NCI-H524 (cell line): ENCODE measurements at places on chromosomes 1 and 21.

DNA sequence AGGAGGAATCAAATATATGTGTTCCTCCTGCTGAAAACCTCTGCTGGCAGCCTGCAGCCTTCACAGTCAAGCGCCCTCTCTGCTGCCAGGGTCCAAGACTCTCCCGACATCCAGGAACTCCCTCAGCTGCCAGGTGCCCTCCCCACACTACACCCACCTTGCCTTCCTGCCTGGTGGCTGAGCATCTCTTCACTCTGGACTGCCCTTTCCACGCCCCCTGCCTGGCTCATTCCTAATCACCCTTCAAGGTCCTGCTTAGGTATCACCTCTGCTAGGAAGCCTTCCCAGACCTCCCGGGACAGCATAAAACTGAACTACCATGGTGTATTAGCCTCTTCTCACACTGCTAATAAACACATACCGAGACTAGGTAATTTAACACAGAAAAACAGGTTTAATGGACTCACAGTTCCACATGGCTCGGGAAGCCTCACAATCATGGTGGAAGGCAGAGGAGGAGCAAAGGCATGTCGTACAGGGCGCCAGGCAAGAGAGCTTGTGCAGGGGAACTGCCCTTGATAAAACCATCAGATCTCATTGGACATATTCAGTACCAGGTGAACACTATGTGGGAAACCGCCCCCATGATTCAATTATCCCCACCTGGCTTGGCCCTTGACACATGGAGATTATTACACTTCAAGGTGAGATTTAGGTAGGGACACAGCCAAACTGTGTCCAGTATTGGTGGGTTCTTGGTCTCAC lies 15.3 kb downstream of the LDLRAD1 start:
- no peak for DNase-seq

- DNase-seq, result no peak
Measured at GRCh38 chr1:80056179-80056578, 1049.6 kb upstream of the ADGRL4 start.

- peak; percentile 96 for DNase-seq
Measured at GRCh38 chr1:185483664-185484450, 166.8 kb upstream of the IVNS1ABP start.

DNA sequence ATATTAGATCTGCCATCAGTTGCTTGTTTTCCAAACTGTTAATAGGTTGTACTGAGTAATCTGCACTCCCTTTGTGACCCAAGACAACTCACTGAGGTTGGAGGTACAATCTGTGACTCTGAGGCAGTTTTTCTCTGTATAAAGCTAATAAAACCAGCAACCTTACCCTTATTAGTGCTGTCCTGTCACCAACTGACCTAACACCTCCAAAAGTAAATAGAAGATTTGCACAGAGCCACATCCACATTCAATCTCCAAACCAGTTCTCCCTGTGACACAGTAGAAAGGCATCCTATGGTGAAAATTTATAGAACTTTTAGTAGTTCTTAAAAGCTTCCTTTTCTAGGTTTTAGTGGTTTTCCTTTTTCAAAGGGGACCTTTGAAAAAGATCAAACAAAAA lies 140.4 kb upstream of the ADGRL2 start:
- DNase-seq, result no peak

DNA sequence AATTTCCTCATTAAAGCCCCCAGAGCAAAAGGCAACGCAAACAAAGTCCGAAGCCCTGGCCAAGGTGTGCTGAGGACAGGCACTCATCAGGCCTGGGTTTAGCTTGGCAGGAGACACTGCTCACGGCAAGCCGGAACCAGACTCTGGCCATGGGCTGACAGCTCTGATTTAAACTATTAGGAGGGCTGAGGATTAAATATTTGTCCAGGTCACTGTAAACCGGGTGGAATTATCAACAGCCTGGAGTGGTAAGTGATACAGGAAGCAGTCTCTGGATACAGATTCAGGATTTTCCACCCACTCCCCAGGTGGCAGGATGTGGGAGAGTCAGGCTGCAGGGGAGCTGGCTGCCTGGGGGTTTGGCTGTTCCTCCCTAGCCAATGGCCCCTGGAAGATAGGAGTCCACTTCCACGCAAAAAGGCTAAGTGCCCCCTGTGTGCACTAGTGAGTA lies 42.4 kb downstream of the SLC66A1 start:
- DNase-seq, result no peak

GRCh38 chr21:31772674-31773555 lies 41.0 kb upstream of the SCAF4 start:
- peak; percentile 22 for DNase-seq

DNA sequence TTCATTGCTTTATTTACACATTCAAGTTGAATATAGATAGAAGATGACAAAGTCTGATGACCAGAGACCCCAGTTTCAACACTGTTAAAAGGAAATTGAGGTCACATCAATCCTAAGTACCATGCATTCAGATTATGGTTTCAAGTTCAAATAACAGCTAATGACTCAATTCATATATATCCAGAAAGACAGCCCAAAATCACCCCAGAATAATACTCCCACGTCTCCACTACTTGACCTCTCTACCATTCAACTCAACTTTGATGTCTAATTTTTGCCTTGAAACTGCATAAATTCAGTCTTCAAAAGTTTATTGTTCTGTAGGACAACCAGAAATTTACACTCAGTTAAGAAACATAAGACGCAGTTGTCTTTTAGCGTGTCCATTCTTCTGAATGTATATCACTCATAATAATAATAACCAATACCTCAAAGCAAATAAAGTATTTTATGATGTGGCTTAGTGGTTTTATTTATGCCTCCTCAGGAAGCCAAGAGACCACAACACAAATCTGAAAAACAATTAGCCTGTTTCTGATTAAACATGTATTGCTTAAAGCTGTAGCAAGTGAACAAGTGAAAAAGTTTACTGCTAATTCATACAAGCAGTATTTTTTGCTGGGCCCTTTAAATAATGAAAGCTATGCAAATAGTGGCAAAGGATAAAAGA lies 569.0 kb downstream of the LTN1 start:
- DNase-seq, result no peak

- no peak for DNase-seq
Measured at GRCh38 chr1:184194236-184194635, 142.7 kb downstream of the TSEN15 start.

DNA sequence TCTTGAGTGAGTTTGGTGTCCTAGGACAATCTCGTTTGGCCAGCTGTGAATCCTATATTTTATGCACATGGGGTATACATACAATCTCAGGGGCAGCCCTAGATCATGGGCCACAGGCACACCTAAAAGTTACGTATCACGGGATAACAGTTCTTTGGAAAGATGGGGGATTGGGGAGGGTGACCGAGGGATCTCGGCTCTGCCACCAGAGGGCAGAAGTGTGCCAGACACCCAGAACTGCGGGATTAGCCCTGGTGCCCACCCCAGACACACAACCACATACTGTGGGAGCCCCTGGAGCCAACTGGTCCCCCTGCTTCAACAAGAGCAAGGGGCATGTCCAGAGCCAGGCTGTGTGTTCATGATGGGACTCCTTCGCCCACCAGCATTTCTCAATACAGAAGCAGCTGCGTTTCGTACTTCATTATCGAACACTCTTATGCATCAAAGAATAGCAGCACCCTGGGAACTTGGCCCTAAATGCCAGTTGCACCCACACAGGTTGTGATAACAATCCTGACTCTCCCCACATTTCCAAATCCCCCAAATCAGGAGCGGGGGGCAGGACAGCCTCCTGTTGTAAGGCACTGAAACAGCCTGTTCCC lies 37.4 kb downstream of the TMCO4 start:
- DNase-seq, result peak; percentile 8

DNA sequence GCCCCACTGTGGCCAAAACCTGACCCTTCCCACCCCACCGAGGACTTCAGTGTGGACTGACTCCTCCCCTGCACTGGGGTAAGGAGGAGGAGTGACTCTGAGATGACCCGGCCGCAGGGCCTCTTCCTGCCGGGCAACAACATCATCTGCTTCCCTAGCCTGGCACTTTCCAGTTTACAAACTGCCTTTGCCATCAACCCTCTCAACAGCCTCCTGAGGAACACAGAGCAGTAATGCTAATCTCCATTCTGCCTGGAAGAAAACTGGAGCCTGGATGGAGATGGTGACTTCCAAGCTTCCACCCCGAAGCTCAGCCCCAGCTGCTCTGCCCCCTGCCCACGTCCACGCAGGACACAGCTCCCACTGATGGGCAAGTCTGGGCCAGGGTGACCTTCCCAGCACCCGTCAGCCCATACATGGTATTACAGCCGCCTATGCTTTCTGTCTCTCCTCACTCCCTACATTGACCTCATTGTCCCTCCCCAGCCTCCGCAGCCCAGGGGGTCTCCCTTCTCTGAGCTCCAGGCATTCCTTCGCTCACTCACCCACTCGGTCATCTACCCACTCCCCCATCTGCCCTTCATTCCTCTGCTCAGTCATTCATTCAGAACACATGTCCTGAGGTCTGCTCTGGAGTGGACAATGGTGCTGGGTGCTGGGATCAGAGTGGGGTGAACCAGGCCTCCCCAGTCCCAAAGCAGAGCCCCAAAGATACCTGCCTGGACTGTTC lies 34.2 kb downstream of the RAP1GAP start:
- no peak for DNase-seq

DNA sequence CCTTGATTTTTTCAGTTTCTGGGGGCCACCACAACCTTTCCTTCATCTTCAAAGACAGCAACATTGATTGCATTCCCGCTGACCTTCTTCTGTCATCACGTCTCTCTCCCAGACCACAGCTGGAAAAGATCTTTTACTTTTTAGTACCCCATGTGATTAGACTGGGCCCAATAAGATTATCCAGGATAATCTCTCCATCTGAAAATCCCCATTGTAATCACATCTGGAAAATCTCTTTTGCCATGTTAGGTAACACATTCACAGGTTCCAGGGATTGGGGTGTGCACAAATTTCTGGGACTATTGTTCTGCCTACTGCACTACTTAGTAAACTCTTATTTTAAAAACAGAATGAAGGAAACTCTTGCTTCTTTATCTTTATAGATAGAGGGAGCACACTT lies 47.1 kb upstream of the INSL5 start:
- no peak for DNase-seq

GRCh38 chr1:171480035-171480434 lies 5.3 kb upstream of the PRRC2C start:
- no peak for DNase-seq

DNA sequence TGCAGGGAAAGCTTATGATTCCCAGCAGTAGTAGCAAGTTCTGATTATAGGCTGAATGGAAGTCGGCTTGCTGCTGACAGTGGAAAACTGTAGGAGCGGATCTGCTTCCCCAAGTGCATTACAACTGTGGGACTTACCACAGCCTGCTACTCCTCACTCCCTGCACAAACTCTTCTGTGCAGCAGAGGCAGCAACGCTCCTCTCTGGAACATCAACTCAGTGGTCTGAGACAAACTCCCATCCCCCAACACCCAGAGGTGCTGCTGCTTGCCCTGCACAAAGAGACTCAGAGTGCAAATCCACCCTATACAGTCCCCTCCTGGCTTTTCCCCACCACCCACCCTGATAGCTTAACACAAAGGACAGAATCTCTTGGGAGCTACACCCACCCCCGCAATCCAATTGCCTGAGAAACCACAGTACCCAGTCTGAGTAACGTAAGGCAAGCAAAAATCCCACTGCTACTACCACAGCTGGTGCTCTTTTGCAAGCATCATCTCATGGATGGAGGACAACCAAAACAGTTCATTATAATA lies 1455.2 kb downstream of the AMY1C start:
- no peak for DNase-seq

DNA sequence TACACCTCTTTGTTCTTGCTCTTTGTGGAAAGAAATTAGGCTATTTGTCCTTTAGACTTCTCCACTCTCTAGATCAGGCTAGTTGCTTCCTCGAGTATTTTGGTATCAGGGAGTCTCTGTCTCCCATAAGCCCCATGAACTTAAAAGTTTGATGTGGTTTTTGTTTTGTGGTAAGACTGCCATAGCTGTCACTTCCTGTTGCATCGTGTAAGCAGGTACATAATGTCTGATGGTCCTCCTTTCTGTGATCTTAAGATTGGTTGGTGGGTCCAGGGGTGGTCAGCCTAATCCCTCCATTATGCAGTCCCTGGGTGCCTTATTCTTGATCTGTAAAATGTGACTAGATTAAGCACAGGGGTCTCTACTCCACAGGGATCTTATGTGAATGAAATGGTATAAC lies 23.1 kb downstream of the CD53 start:
- DNase-seq, result no peak

DNA sequence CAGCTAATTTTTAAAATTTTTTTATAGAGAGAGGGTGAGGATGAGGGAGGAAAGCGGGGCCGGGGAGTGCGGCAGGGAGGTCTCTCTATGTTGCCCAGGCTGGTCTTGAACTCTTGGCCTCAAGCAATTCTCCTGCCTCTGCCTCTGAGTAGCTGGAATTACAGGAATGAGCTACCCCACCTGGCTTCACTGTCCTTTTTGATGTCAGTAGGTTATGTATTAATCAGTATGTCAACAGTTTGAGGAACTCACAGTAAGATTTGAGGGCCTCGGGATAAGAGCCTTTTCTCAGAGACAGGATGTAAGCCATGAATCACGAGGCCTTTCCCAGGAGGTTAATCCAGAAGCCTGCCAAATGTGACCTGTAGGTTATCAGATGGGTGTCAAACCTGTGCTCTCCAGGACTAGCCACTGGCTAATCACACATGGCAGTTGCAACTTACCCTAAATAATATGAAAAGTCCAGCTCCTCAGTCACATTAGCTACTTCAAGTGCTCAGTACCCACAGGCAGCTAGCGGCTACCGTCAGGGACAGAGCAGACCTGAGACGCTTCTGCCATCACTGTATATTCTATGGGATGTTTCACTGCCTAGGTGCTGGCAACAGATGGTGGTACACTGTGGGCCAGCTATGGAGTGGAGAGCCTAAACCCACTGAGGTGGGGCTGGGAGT lies 33.1 kb downstream of the TRIM67 start:
- DNase-seq, result no peak

DNA sequence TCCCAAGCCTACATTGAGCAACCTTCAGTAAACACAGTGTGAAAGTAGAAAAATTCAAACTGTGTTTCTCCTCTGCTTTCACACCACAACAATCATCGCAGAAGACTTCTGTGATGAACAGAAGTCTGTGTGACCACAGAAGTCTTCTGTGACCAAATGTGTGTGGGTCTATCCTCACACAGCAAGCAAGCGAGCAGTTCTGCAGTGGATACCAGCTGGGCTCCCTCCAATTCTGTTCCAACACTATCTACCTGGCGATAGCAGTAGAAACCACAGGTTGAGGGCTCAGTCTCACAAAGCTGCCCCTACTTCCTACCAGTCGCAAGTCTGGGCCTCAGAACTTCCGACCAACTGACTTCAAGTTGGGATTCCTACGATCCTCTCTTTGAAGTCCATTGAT lies 21.0 kb upstream of the RAP1A start:
- DNase-seq, result no peak

DNA sequence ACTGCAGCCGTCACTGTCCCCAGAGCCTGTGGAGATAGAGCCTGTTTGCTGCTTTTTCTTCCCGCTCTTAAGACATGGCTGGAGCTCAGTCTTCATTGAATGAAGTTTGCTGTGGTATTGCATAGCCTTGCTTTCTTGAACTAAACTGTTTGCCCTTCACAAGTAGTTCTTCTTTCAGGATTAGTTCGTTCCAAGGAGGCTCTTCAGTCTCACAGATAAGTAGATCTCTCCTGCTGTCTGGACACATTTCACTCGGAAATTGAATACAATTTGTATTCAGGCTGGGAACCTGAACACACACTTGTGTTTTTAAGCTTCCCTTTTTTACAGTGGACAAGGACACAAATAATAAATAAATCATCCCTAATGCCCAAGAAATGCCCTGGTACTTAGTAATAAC lies 34.7 kb downstream of the IFNAR1 start:
- no peak for DNase-seq

GRCh38 chr1:4711416-4712275 lies 57.2 kb downstream of the AJAP1 start:
- DNase-seq, result no peak

GRCh38 chr21:41480086-41480690 lies 27.8 kb downstream of the TMPRSS2 start:
- no peak for DNase-seq

GRCh38 chr1:106233511-106233910 lies 823.0 kb upstream of the PRMT6 start:
- no peak for DNase-seq
